Stimulated activated CD4-positive, alpha-beta T cell treated with anti-CD3 and anti-CD28 coated beads, TNF-alpha, amount 100 ng/mL, for 1 hour (primary cell): ENCODE measurements at places on chromosomes 2 and 18.

- DNase-seq = no peak
Measured at GRCh38 chr2:152097290-152097800, 1.5 kb downstream of the CACNB4 start.

DNA sequence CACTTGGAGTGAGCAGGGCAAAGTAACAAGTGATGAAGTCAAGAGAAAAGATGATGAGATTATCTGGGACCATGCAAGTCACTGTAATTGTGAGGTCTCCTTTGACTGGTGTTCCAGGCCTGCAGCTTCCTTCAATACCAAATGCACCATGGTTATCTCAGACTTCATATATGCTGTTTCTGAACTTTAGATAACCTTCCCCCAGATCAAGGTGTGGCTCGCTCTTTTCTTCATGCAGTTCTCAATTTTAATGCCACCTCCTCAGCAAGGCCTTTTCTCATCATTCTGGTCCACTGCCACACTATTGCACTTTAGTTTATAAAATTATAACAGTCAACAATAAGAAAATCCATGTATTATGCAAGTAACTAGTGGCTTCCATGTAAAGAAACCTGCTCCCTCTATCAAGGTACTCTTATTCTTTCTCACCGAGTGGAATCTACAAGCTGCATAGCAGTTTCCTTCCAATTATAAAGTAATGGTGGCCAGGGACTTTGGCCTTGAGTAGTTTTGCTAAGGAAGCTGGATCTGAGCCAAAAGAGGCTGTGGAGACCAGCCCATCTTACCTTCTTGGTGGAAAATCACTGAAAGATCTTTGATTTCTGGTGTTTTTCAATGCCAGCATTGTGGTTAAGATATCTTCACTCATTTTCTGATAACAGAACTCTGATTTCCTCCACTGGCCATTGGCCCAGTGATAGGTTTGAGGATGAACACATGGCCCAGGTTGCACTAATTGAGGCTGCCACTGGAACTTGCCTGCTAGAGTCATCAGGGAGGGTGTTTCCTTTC is 113.6 kb downstream of the KCNE4 start:
- no peak for DNase-seq

DNA sequence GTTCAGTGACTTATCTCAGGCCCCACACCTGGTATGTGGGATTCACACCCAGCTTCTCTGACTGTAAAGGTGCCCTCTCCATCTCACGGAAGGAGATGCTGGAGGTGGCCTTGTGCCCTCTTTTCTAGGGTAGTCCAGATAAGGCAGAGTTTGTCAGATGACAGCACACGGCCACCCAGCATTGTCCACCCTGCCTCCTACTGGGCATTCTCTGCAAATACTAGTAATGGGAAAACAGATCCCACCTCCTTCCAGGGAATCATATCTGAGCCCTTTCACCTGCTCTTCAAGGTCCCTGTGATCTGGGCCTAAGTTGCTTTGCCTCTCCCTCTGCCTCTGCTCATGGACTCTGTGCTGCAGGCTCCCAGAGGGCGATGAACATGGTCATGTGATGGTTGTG is 214.7 kb downstream of the CLIP4 start:
- no peak for DNase-seq

DNA sequence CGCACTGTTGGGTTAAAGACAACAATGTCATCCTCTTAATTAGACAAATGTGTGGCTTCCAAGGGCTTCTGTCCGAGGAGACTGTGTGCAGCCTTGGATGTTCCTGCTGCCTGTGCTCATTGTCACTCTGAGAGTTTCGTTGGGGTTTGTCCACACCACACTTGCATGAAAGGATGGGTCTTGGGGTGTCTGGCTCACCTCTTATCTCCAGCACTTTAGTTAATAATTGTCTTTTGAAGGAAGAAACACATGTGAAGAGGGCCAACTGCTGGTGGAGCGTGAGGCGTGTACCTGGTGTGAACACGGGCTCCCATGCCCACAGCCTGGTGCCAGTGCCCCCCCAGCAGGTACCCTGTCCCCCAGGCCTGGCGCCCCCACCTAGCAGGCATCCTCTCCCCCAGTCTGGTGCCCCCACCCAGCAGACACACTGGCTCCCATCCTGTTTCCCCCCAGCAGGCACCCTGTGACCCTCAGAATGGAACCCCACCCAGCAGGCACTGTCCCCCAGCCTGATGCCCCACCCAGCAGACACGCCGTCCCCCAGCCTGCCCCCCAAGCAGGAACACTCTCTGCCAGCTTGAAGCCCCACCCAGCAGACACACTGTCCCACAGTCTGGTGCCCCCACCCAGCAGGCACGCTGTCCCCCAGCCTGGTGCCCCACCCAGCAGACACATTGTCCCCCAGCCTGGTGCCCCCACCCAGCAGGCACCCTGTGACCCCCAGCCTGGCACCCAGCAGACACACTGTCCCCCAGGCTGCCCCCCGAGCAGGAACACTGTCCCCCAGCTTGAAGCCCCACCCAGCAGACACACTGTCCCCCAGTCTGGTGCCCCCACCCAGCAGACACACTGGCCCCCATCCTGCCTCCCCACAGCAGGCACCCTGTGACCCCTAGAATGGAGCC is 96.3 kb upstream of the TMEM18 start:
- no peak for DNase-seq

DNA sequence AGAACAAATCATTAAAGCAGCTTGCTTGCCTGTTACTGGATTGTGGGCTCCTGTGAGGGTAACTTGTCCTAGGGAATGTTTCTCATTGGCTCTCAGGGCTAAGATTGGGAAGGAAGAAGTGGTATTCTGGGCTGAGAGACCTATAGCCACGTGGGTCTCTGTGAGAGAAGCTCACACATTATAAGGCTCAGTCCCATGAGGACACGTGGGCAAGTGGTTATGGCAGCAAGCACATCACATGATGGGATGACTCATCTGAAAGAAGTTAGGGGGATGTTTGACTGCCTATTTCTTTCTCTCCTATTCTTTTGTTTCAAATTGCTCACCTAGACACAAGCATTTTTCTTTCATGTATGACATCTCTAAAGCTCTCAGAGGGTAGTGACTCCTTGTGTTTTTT is 418.0 kb upstream of the ST6GAL2 start:
- no peak for DNase-seq

DNA sequence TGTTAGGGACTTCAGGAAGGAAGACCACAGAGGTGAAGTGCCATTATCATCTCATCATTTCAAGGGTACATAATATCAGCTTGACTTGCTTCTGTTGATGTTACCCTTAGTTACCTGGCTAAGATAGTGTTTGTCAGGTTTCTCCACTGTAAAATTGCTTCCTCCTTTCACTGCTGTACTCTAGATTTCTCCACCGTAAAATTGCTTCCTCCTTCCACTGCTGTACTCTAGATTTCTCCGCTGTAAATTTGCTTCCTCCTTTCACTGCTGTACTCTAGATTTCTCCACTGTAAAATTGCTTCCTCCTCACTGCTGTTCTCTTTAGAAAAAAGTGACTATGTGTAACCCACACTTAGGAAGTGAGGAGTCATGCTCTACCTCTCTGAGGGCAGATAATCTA is 1460.3 kb downstream of the SUCLG1 start:
- no peak for DNase-seq

DNA sequence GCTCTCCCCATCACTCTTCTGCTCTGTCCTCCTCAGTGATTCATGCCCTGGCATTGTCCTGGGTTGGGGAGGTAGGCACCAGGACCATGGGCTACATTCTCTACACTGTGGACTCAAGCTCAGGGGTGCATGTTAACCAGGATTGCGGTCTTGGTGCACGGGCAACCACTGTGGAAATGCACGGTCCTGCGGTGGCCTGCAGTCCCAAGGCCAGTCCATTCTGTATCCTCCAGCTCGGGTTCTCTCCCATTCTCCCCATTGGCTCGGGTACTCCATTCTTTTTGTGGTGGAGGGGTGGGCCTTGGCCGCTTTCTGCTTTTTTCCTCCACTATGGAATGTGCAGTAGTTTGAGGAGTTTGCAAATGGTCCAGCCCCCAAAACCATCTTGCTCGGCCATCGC is 215.0 kb upstream of the MYT1L start:
- DNase-seq = no peak

- DNase-seq = no peak
Measured at GRCh38 chr18:52657043-52657805, 317.2 kb downstream of the DCC start.

DNA sequence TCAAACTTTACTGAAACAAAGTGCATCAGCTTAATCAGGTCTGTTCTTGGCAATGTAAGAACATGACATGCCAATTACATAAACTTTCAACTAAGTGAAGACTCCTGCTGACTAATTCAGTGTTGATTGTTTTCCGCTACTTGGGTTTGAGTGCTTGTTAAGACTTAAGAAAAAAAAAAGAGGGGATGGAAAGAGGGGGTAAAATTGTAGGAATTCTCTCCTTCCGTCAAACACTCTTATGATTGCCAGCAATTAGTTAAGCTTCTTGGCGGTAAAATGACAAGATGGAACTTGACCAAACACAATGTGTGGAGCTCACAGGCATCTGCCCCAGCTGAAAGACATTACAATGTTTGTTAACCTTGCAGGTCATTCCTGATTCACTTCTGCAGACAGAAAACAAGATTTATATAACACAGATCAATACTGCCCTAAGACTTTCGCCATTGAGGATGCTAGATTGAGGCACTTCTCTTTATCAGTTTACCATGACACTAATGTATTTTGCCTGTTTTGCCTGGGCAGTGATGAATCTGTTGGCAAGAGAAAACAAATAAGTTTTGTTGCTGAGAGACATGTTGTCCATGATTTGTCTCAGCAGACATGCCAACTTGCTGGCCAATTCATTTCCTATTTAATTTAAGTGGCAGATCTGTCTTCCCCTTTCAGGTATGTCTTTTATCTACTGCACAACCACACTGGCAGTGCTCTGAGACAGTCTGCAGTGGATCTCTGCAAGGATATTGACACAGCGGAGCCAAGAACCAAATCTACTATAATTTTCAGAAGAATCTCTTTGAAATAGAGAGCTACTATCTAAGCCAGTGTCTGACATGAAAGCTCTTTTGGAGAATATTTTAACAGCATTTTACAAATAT is 410.0 kb upstream of the KCNH7 start:
- no peak for DNase-seq

- no peak for DNase-seq
Measured at GRCh38 chr2:238761868-238762267, 86.0 kb upstream of the TWIST2 start.

GRCh38 chr18:44013871-44014270 is 666.8 kb upstream of the SETBP1 start:
- DNase-seq = no peak

DNA sequence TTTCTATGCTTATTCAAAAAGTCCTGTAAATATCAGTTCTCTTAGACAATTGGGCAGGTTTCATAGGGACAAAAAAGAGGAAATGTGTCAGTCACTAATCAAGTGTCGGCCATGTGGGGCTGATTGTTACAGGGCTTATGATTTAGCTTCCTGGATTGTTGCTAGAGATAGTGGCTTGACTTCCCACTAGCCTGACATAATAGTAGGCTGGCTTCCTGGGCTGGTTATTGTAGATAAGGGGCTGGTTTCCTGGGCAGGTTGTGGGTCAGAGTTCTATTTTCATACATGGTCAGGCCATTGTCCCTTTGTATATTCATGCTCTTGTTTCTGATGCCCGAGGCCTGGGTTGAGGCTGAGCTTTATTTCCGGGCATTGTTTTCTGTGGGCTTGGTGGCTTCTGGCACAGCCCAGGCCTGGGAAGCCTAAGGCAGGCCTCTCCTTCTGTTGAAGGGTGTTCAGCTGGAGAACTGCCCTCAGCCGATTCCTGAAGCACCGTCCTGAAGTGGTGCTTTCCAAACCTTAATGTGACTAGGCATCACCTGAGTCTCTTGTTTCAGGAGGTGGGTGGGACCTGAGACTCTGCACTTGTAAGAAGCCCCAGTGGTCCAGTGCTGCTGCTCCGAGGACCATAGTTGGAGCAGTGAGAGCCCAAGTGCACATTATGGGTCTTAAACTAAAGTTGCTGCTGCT is 37.0 kb downstream of the CD8B2 start:
- DNase-seq = no peak

GRCh38 chr2:118464046-118464445 is 375.8 kb downstream of the INSIG2 start:
- DNase-seq = no peak

- DNase-seq = peak; percentile 13
Measured at GRCh38 chr2:238158509-238159070, at the start of gene ERFE. TSS of gene ERFE (plus strand) at chr2:238158970. CDS start at chr2:238159008, 38 bp downstream.

DNA sequence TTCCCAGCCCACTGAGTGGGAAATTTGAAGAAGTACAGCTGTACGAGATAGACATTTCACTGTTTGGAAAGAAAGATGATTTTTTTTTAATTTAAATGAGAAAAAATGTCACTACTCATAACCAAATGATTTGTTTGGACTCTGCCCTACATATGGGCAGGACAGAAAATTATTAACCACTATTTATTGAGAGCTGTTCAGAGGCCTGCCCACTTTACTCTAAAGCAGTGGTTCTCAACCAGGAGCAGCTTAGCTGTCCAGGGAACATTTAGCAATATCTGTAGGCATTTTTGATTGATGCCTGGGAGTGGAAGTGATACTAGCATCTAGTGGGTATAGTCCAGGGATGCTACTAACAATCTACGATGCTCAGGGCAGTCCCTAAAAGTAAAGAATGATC is 13.4 kb upstream of the DTNA start:
- DNase-seq = no peak

DNA sequence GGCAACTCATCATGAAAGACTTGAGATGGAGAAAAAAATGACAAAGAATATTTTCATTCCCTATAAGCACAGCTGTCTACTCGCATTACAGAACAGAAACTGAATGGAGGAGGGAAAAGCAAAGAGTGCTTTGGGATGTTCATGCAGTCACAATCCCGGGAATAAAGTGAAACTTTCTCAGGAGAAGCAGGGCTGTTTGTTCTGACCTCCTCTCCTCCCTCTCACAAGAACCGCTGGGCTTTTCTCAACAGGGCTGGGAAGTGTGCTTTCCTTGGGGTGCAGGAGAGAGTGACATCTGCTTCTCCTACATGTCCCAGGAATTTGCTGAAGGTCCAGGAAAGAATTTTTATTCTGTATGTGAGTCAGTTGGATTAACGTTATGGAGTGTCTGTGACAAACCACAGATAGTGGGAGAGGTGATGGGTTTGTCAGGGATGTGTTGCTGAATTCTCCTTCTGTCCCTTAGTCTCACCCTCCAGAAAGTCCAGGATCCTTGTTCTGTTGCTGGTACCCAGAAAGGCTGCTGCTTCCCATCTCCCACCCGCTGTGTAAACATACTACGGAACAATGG is 125.6 kb downstream of the HRH4 start:
- no peak for DNase-seq

DNA sequence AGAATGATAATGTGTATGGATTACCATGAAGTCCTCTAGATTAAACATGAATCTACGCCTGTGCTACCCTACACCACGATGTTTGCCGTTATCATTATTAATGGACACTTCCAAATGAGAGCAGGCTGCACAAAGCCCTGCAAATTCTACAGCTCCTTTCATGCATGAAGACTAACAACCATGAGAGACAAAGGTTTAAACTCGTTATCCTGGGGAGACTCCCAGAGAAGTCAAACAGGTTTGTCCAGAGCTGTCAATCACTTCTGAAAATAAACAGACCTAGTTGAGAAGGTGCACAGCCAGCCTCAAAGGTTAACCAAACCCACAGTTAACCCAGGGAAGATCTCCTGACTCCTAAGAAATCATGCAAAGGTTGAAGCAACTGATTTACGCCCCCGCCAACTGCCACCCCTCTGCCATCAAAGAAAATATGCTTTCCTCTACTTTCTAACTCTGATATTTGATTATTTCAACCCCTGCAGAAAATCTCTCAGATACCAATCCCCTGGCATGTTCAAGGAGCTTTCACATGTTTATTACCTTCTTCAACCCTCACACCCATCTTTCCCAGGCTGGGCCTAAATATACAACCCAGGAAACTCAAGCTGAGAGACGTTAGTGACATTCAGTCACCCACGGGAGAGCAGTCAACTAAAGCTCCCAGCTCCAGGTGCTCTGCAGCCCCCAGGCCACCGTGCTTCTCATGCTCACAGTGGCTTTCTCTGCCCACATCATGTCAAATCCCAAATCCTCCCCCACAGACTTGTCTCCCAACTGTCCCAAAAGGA is 35.9 kb downstream of the MYO5B start:
- DNase-seq = no peak
